ENCODE measurements at places on chromosomes 7 and 10.

DNA sequence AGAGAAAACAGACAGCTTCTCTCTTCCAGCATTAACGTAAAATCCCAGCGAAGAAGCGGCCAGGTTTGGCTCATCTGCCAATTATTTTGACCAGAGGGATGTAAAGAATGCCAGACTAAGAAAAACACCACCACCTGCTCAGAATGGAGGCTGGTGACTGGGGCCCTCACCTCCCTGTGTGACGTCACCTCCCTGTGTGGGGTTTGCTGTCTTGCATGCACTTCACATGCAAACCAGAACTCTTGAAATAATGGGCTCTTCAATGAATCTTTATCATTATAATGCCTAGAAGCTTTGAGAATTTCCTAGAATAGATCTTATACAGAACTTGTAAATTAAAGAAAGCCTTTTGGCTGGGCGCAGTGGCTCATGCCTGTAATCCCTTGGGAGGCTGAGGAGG lies 101.8 kb upstream of the WAC start:
- DNase-seq: no peak

DNA sequence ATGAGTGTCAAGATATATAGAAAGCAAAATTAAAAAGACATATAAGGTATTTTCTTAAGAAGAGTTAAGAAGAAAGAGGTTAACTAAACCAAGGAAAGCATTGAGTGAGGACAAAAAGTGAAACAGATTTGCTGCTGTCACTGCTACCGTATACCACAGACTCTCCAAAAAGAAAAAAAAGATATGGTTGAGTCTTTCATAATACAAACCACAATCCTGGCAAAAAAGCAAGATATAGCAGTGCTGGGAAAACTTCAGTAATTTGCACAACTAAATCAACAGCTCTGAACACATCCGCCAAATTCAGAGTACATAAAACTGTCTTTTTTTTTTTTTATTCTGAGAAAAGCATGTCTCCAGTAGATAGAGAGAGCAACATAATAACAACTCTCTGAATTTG lies 114.7 kb downstream of the ETV1 start:
- DNase-seq: no peak

GRCh38 chr10:78471326-78471722 lies 437.7 kb downstream of the RPS24 start:
- no peak for DNase-seq

GRCh38 chr7:7505915-7506314 lies 29.8 kb downstream of the COL28A1 start:
- DNase-seq: no peak

- no peak for DNase-seq
Measured at GRCh38 chr10:73806176-73806950, 5.0 kb downstream of the NDST2 start.

DNA sequence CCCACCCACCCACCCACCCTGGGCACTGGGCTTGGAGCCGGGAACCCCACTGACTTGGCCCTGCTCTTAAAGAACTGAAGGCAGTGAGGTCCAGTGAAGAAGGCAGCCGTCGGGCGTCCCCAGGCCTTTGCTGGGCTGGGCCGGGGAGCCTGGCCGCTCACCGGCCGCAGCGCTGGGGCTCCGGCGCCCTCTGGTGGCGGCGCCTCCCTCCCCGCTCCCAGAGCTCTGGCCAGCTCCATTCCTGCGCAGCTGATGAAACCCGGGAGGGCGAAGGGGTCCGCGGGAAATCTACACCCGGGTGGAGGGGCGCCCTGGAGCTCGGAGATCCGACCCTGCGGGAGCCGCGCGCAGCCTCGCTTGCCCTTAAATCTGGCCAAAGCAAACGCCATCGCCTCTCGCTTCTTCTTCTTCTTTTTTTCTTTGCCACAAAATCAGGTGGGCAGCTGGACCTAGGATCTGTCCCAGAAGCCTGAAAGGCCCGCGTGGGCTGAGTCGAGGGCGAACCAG lies 1.7 kb upstream of the CXCL12 start:
- peak; percentile 45 for DNase-seq

DNA sequence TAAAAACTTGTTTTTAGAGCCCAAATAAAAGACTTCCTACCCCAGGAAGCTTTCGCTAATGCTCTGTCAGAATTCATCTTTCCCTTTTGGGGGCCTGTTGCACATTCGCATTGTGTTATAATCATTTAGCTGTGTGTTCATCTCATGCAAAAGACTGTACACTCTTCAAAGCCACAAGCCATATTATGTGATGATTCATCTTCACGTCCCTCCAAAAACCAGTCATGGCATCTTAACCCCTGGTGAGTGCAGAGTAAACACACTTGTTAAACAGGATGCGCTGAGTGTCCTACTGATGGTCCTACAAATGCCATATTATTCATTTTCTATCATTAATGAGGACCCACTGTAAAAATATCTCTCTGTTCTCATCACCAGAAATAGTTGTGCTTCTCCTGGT lies 235.4 kb downstream of the KIAA1217 start:
- DNase-seq: no peak

DNA sequence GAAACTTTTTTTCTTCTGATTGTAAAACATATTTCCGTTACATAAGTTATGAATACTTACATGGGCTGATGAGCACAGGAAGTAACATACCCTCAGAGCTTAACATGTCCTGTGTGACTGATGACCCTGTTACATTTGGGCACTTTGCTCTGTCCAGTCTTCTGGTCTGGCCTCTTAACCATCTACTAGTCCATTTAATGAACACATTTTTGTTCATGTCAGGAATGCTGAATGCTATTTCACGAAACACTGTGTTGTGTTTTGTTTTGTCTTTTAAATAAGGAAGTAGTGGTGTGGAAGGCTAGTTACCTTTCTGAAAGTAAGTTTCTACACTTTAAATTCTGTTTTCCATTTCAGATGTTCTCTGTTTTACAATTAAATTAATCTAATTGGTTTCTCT lies 77.7 kb downstream of the RBM33 start:
- DNase-seq: no peak

- DNase-seq: no peak
Measured at GRCh38 chr7:115024276-115024675, 102.4 kb downstream of the MDFIC start.

GRCh38 chr7:31835471-31835870 lies 148.5 kb downstream of the PPP1R17 start:
- no peak for DNase-seq

- no peak for DNase-seq
Measured at GRCh38 chr7:110347081-110347480, 743.8 kb upstream of the LRRN3 start.

DNA sequence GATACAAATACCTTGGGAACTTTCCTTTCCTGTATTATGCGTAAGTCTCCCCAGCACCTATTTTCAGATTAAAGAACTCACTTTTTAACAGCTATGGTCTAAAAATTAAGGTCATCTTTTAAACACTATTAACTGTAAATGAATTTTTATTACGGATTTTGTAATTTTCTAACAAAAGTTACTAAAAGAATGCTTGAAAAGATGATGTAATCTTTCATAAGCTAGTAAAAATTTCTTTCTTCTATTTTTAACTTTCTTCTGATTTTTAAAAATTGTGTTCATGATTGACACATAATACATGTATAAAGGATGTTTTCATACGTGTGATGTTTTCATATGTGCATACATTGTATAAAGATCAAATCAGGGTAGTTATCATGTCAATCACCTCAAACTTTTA lies 291.2 kb upstream of the MBL2 start:
- DNase-seq: no peak

GRCh38 chr10:123991611-123992570 lies 100.3 kb upstream of the CPXM2 start:
- no peak for DNase-seq

DNA sequence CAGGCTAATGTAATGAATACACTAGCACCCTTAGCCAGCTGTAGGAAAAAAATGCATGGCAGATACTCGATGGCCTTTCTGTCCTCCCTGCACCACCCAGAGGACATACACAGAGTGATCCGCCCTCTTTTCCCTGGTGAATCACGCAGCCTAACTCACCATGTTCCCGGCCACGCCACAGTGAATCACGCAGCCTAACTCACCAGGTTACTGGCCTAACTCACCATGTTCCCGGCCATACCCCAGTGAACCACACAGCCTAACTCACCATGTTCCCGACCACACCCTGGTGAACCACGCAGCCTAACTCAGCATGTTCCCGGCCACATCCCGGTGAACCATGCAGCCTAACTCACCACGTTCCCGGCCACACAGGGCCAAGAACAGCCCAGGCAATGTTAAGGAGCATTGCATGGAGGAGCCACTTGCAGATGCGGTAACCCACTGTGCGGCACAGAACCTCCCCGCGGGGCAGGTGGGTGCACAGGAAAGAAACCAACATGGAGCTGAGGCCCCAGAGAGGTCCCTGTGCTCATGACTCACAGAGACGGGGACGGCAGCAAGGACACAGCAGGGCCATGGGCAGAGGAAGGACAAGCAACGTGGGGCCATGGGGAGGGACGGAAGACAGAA lies 508.5 kb downstream of the DNAJB6 start:
- no peak for DNase-seq

Measured in upper lobe of left lung (tissue), 6 donors.